ENCODE measurements at places on chromosomes 7 and 10.

GRCh38 chr7:4080954-4081353 is 601.1 kb upstream of the FOXK1 start:
- no peak for DNase-seq

DNA sequence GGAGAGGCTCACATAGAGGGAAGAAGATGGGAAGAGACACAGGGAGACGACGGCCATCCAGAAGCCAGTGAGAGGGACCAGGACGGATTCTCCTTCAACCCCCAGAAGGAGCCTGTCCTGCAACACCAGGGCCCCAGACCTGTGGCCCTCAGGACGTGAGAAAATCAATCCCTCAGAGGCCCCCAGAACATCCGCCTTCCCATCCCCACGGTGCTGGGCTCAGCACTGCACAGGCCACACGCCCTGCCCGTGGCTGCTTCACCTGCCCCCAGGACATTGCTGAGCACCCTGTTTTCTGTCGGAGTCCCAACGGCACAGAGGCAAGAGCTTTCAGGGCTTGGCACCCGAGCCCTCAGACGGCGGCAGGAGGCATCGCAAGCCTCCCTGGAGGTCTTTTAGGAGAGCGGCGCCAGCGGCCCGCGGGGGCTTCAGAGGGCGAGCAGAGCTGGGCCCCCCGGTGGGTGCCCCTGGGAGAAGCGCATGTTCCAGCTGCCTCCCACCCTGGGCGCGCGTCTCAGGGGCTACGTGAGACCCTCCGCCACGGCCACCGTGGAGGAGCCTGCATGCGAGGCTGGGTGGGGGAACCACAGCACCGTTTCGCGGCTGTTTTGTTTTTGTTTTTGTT is 42.8 kb downstream of the PDGFA start:
- DNase-seq: no peak

GRCh38 chr10:127250031-127250430 is 53.6 kb upstream of the INSYN2A start:
- DNase-seq: no peak

GRCh38 chr7:46079421-46079820 is 158.3 kb upstream of the IGFBP3 start:
- DNase-seq: no peak

- no peak for DNase-seq
Measured at GRCh38 chr10:78927257-78927995, 141.3 kb upstream of the ZMIZ1 start.

- no peak for DNase-seq
Measured at GRCh38 chr7:114942446-114943175, 20.7 kb downstream of the MDFIC start.

GRCh38 chr10:88886557-88886956 is 6.5 kb downstream of the STAMBPL1 start:
- no peak for DNase-seq

- DNase-seq: no peak
Measured at GRCh38 chr7:52764492-52765169, 270.8 kb upstream of the POM121L12 start.

GRCh38 chr7:128407751-128408708 is 1.8 kb downstream of the IMPDH1 start:
- DNase-seq: no peak

- peak; percentile 23 for DNase-seq
Measured at GRCh38 chr10:101974091-101974971, 81.6 kb downstream of the ARMH3 start.

GRCh38 chr7:45001138-45001694 is 1.2 kb downstream of the CCM2 start:
- peak; percentile 42 for DNase-seq

DNA sequence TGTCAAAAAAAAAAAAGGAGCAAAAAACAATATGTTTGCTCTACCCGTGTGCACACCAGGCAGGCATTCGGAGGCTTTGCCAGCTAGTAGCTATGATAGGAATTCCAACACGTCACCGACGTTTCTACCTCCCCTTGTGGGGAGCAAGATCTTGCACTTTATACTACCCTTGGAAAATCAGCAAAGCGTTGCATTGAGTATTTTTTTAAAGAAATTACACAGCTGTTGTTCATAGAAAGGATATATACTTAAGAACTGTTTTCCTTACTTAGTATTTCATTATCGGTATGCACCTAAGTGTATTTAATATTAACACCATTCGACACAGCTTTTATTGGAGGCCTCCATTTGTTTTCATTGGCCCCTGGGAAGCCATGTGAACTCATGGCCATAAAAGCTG is 159.9 kb upstream of the MGMT start:
- no peak for DNase-seq

- peak; percentile 24 for DNase-seq
Measured at GRCh38 chr7:51019191-51019844, 236.6 kb upstream of the GRB10 start.

DNA sequence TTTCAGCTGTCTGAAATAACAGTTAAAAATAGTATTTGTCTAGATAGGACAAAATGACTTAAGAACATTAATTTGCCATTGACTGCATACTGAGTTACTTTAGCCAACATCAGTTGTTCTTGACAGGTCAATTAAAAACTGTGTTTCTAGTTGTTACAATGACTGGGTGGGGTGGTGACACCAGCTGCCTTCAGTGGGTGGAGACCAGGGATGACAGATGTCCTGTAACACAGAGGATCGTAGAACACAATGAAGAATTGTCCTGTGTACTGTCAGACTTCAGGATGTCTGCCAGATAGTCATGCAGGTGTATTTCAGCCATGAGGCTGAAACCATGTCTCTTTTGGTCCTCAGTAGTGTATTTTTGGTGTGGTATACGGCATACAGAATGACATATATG is 24.4 kb downstream of the TRUB1 start:
- DNase-seq: no peak

DNA sequence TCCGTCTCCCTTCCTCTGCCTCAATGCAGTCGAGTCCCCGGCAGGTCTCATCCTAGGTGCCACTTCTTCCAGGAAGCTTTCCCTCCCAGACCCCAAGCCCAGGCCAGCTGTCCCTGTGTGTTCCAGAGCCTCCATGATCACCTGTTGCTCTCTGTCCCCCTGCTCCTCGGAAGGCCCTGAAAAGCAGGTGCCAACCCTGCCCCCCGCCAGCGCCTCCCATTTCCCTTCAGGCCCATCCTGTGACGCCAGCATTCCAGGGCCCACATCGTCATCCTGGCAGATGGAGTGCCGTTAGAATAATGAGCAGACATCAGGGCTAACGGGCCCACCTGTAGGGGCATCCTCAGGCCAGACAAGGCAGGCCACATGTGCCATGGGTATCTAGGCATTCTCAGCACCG is 253.0 kb upstream of the PPP2R2D start:
- no peak for DNase-seq

- no peak for DNase-seq
Measured at GRCh38 chr7:35623381-35623780, 71.6 kb downstream of the HERPUD2 start.

DNA sequence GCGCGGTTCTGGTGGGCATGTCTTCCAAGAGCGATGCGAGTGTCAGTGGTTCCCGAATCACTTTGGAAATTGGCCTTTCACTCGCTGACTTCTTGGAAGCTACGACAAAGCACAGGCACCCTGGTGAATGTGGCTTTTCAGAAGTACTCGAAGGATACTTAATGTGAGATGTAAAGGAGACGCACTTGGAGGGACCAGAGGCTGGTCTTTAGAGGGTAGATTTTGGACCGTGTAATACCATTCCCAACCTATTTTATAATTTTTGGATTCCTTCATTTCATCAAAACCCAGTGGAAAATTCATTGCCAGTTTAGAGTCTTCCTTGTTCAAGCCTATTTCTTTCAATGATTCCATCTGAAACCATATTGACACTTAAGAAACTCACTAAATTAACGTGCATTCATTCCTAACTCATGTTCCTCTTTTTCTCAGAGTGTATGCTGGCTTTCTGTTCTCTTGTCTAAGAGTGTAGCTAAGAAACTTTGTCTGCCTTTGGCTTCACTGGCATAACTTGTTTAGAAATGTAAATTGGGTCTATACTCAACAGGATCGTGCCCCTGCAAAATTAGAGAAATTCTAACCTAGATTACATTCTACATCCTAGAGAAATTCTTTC is 645 bp upstream of the COPG2 start:
- DNase-seq: peak; percentile 2

DNA sequence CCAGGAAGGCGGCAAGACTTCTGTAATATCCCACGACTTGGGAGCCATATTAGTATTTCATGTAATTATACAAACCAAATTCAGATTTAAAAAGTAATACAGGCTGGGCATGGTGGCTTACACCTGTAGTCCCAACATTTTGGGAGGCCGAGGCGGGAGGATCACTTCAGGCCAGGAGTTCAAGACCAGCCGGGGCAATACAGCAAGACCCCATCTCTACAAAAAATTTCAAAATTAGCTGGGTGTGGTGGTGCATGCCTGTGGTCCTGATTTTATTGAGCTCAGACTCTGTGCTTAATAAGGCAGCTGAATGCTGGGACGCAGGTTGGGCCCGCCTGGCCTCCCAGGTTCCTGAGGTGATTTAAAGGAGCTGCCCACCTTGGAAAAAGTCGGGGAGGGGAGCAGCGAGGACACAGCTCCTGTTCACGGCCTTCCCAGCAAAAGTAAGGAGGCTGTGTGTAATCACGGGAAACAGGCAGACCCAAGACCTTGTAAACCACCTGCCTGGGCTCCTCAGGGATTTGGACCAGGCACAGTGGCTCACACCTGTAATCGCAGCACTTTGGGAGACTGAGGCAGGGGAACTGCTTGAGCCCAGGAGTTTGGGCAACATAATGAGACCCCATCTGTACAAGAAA is 93.0 kb upstream of the DNAAF5 start:
- DNase-seq: no peak

DNA sequence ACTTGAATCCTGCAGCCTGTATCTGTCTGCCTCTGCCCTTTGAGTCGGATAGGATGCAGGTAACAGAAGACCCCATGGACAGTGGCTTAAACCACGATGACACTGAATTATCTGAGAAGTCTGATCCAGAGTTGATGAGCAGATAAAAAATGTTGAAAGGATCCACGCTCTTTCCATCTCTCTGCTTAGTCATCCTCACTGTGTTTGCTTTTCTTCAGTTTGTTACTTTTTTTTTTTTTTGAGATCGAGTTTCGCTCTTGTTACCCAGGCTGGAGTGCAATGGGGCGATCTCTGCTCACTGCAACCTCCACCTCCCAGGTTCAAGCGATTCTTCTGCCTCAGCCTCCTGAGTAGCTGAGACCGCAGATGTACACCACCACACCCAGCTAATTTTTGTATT is 36.9 kb upstream of the GOLGA7B start:
- DNase-seq: no peak

GRCh38 chr7:100175296-100175935 is 1.8 kb downstream of the GPC2 start:
- DNase-seq: no peak

DNA sequence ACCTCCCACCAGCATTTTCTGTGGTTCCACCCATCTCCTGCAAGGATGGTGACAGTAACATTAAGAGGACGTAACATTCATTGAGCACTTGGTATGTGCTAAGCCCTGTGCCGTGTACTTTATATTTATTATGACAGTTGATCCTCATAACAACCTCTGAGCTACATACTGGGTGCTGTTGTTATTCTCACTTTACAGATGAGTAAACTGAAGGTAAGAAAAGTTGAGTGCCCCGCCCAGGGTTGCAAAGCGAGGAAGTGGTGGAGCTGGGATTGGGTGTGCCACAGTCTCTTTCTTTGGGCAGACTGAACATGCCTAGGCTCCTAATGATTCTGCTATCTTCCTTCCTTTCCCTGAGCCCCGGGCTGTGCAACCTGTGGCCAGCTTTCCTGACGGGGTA is 107.4 kb downstream of the SH3PXD2A start:
- DNase-seq: no peak

GRCh38 chr7:152081088-152081487 is 55.6 kb downstream of the GALNT11 start:
- peak; percentile 5 for DNase-seq

- DNase-seq: no peak
Measured at GRCh38 chr7:116354171-116354545, 143.8 kb downstream of the TES start.

GRCh38 chr7:130418306-130418705 is 22.5 kb downstream of the CEP41 start:
- DNase-seq: no peak

DNA sequence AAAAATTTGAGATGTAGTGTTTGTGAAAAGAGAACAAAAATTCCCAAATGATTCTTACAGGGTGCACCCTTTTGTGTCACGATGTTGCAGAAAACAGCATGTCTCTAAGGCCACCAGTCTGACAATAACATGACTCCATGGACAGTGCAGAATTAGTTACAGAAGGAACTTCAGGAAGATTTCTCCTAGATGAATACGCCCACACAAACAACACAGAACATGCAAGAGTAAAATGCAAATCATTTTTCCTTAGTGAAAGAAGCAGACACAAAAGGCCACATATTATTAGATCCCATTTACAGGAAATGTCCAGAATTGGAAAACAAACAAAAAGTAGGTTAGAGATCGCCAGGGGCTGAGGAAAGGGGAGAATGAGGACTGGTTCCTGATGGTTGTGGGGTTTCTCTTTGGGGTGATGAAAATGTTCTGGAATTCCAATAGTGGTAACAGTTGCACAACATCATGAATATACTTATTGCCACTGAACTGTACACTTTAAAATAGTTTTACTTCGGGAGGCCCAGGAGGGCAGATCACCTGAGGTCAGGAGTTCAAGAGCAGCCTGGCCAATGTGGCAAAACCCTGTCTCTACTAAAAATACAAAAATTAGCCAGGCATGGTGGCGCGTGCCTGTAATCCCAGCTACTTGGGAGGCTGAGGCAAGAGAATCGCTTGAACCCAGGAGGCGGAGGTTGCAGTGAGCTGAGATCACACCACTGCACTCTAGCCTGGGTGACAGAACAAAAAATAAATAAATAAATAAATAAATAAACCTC is 10.2 kb downstream of the ZC3HAV1 start:
- peak; percentile 12 for DNase-seq

DNA sequence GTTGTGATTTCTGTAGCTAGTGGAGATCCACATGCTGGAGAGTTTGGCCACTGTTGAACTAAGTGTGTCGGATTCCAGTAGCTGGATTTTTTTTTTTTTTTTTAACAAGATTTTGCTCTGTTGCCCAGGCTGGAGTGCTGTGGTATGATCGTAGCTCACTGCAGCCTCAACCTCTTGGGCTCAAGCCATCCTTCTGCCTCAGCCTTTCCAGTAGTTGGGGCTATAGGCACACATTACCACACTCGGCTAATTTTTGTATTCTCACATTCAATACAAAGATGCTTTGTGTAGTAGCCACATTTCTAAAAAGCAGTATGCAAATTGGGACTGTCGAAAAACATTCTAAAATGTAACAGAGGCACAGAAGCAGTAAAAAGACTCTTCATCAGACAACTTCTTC is 63.5 kb downstream of the RABGEF1 start:
- DNase-seq: no peak

- no peak for DNase-seq
Measured at GRCh38 chr10:132098539-132099388, 33.0 kb downstream of the JAKMIP3 start.

Data from foreskin fibroblast (primary cell).